ENCODE measurements at places on chromosomes 11 and 22.

GRCh38 chr11:32118025-32118974 lies 27.4 kb downstream of the RCN1 start:
- no peak for DNase-seq

DNA sequence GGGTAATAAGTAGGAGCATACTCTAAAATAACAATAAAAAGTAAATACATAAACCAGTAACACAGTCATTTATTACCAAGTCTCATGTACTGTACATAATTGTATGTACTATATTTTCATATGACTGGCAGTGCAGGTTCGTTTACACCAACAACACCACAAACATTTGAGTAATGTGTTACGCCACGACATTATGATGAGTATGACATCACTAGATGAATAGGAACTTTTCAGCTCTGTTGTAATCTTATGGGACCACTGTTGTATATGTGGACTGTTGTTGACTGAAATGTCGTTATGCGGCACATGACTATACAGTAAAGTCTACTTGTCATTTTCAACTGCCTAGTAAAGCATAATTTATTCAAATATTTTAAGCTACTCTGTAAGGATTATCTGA lies 18.6 kb downstream of the KIF18A start:
- no peak for DNase-seq

DNA sequence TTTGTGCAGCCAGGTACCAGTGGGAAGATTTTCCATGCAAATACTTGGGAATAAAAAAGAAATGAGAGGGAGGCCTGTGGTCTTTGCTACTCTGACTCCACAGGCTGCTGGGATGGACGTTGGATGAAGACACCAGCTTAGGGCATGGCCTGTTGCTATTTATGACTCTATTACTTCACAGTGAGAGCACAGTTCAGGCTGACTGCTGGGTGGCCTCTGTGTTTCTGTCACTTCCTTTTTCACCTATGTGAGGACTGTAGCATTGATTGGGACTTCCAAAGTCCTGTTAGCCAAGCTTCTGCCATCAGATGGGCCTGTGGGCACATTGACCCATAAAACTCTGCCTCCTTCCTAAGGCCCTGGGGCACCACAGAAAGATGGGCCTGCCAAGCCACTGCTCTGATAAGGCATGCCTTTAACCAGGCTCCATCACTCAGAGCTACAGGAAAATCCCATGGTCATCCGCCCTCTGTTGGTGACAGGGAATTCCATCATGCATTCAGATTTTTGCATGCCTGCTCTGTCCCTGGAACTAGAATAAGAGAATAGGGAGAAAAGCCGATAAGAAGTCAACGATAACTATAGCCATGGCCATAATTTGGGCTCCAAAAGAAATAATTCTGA lies 64.6 kb downstream of the KCNJ1 start:
- no peak for DNase-seq

GRCh38 chr11:43503417-43503816 lies 144.7 kb downstream of the TTC17 start:
- DNase-seq: no peak

DNA sequence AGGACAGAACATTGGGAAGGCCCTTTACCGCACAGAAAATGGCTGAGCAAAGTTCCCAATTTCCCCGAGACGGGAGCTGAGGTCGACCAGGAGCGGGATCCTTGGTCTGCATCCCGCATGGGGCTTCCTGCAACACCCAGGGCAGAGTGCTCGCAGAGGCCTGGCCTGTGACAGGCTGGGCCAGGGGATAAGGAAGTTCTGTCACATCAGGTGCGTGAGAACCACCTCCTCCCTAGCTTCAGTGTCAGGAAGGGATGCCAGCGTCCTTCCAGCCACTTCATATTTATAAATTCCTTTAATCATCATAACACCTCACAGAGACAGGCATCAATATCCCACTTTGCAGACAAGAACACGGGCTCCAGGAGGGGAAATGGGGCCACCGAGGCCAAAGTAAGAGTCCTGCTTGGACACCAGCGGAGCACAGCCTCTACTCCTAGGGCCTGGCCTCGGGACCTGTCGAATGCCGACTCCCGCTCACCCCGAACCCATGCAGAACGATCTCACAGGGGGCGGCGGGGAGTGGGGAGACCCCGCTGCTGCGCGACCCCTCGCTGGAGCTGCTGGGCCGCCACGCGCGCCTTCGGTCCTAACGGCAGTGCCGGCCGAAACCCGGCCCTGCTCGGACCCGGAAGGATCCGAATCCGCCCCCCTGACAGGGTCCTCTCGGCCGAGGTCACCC lies 532 bp downstream of the BET1L start:
- DNase-seq: no peak

- peak; percentile 51 for DNase-seq
Measured at GRCh38 chr11:57649826-57650738, at the start of gene YPEL4. YPEL4 (minus strand) TSS chr11:57649912; CDS start chr11:57647107, 2,805 bp downstream.

DNA sequence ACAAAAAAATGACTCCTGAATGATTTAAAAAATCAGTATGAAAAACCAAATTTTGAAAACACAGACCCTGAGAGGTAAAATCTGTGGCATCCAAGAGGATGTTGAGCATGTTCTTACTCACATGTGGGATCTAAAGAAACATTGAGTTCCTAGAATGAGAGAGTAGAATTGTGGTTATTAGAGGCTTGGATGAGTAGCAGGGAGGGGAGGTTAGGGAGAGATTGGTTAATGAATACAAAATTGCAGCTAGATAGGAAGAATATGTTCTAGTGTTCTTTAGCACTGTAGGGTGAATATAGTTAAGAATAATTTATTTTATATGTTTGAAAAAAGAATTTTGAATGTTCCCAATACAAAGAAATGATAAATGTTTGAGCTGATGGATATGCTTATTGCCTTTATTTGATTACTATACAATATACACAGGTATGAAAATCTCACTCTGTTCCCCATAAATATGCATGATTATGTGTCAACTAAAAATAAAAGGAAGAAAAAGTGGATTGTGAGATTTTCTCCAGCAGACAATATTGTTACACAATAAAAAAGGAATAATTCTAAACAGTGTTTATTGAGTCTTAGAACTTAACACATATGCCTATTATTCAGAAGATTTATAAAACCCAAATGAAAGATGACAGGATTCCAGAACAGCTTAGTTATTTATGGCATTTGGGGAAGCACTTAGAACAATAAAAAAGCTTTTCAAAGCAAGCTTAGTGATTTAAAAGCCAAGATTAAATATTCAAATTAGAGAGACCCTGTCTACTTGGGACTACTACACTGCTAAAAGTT lies 28.7 kb downstream of the MS4A2 start:
- no peak for DNase-seq

DNA sequence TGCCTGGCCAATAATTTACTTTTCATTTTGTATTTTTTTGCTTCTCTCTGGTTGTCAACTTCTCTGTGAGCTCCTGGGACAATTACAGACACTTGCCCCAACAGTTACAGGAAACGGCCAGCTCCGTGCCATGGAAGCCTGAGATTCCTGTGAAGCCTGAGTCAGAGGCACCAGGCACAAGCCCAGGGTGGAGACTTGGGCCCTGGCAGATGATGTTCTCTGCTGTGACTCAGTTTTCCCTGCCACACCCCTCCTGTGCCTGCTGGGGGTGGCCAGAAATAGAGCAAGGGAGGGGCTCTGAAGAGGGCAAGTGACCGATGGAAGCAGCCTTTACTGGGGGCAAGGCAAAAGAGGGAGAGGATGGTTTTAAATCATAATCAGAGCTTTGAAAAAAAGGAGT lies 4.9 kb downstream of the ATP5MGL start:
- no peak for DNase-seq

- DNase-seq: no peak
Measured at GRCh38 chr11:86863476-86863875, 63.1 kb downstream of the PRSS23 start.

DNA sequence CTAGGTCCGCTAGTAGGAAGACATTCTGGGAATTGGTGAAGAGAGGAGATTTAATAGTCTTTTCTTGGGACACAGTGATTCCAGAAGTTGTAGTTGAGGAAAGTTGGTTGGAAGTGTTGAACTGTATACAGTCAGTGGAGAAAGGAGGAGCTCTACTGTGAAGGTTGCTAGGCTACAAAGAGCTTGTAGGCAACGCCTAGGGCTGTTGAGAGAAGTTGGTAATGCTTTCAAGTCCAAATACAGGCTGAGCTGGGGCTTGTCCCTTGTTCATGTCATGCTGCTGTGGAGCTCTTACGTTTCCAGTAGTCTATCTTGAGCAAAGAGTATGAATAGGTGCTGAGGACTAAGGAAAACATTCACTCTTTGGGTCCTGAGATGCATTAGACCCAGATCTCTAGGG lies 1.1 kb downstream of the TBCEL start:
- DNase-seq: no peak

GRCh38 chr11:34458525-34458924 lies 19.8 kb downstream of the CAT start:
- DNase-seq: no peak

- DNase-seq: no peak
Measured at GRCh38 chr11:43866520-43866919, 14.1 kb upstream of the ALKBH3 start.

DNA sequence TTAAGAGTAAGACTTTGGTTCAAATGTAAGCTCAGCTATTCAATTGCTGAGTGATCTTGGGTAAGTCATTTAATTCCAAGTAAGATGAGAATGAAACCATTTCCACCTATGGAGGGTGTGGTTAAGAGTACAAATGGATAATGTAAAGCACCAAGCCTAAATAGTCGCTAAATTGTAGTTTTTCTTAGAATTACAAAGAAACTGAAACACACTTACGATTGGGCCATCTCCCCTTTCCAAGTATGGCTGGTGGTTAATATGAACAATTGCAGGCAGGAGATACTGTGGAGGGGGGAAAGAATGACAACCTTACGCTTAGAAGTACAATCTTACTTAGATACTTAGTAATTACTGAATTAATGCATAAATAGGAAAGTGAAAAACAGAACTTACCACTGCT lies 8.2 kb downstream of the DDX17 start:
- no peak for DNase-seq

DNA sequence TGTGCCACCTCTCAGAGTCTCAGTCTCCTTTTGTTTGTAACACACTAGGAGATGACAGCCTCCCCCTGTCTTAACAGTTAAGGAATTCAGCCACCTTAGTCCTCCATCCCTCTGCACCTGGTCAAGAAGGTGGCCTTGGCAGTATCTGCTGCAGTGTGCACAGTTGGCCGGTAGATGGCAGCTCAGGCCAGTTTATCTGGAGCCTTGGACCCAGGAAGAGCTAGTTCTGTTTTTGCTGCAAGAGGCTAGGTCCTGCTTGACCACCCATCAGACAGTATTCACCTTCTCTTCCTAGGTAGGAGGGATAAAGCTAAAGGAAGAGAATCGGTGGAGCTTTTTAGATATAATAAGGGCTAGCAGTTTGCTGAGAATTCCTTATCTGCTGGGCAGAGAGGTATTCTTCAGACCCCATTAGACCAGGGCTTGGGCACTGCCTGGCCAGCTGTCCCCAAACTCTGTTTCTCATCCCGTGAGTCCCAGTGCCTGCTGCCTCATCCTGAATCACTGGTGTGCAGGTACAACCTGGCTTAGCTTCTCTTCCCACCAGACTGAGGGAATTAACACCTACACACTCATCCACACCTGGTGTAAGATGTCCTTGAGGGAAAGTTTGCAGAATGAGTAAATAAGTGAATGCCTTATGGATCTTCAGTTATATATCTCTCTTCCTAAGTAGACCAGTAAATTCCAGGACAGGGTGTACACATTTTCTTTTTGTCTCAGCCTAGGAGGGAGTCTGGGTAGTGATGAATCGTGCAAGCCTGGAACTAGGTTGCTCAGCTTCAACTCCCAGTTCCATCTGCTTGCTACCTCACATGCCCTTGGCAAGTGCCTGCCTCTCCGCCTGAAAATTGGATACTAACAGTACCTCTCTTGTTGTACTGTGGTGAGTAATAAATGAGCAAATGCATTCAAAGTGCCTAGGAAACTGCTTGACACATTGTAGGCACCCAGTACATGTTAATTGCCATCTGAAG lies 70.8 kb upstream of the NARS2 start:
- peak; percentile 41 for DNase-seq

DNA sequence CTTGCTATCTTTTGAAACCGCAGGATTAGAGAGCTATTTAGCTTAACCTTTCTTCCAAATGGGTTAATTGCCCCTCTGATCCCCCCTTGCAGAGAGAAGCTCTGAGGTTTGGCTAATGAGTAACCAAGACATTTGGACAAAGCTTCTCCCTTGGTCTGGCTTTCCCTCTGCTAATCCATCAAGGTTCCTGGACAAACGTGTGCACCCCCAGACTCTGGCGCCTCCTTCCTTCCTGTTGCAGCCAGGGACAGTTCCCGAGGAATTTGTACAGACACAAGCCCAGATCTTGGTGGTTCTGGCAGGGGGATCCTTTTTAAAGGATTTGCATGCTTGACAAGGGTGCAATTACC lies 1.6 kb downstream of the KIAA1671 start:
- no peak for DNase-seq

GRCh38 chr11:19083166-19083565 lies 22.6 kb upstream of the MRGPRX2 start:
- DNase-seq: no peak

- DNase-seq: no peak
Measured at GRCh38 chr11:94767701-94768601, at the start of gene AMOTL1. AMOTL1 (plus strand) TSS chr11:94768356; CDS start chr11:94768512, 156 bp downstream.

DNA sequence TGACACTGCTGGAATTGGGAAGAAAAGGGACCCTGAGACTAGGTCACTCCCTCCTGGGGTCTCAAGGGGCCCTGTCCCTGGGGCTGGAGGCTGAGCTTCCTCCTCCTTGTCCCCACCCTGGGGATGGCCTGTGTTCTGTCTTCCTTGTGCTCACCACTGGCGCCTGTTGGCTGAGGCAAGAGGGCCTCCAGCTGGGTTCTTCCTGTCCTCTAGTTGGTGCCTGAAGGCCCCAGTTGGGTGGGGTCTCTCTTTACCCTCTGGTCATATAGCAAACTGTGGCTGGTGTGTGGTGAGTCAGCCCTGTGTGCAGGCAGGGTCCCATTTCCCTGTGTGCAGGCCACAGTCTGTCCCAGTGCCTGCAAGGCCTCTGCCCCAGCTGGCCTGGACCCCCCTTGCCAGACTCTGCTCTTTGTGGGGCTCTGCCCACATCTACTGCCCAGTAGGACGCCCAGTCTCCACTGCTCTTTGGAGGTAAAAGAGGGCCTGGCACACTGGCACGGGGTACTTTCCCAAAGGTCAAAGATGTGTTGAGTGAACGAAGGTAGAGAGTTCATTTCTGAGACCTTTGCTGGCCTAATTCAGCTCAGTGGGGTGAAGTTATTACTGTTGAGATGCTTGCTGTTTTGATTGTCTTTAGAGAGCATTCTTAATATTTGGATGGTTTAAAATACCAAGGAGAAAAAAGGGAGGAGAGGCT lies 55.1 kb upstream of the CLDN5 start:
- no peak for DNase-seq

Data from stimulated activated CD8-positive, alpha-beta memory T cell treated with anti-CD3 and anti-CD28 coated beads, Interleukin-4, amount 100 ng/mL, for 4 hours (primary cell).